ENCODE measurements at places on chromosomes 3 and 15. TPM values are rescaled to one million over a fixed set of nuclear protein-coding genes. Genes with fewer than 3 reads are reported as not detected.

Gene CCDC33
- not detected for total RNA-seq

Gene ALG3
- 23.6 TPM for total RNA-seq

Gene CYP1A1
- 1.2 TPM for total RNA-seq

Gene TTLL13
- total RNA-seq, result 0.04 TPM

Gene HHATL
- total RNA-seq, result not detected

Gene REC114
- total RNA-seq, result not detected

Gene UPK1B
- total RNA-seq, result not detected

DNA sequence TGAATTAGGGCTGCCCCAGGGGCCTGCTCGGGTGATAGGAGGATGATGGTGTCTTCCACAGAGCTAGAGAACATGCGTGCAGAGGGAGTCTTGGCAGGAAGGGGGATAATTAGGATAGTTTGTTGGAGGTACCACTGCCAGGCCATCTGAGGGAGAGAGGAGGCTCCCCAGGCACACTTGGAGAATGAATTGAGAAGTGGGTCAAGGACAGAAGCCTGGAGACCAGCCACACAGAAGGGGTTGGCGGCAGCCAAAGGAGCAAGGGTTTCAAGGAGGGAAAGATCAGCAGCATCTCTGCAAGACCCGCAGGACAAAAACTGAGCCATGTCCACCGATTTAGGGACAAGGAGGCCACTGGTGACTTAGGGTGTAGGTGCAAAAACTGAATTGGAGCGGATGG, 6.9 kb downstream of the SLC28A1 start:
- DNase-seq, result no peak

DNA sequence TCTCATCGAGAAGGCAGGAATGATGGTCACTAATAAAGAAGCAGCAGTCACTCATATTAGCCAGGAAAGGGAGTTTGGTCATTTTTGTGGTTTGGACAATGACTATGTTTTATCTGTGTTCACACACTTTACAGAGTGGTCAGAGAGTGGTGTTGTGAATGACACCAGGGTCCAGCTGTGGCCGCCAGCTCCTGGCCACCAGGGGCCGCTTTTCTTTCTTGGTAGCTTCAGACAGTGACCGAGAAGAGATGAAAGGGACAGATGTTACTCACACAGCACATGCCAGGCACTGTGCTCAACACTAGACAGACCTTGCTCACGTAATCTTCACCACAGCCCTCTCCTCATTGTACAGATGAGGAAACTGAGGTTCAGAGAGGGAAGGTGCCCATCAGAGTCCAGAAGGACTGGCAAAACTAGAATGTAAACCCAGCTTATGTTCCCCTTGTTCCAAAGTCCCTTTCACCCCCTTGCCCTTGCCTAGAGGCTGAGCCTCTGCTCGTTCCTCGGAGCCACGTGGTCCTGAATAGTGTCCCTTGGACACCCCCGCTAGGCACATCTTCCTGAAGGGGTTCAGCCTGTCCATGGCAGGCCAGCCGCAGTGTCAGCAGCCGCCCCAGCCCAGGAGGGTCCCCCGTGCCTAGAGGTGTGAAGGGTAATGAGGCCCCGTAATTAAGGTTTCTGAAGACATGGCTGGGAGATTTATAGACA, 55.6 kb downstream of the CYP11A1 start:
- DNase-seq, result no peak

- DNase-seq, result no peak
Measured at GRCh38 chr3:47339951-47340350, 40.9 kb upstream of the PTPN23 start.

- peak; percentile 85 for DNase-seq
Measured at GRCh38 chr15:43440721-43441281, 52.2 kb downstream of the TP53BP1 start.

DNA sequence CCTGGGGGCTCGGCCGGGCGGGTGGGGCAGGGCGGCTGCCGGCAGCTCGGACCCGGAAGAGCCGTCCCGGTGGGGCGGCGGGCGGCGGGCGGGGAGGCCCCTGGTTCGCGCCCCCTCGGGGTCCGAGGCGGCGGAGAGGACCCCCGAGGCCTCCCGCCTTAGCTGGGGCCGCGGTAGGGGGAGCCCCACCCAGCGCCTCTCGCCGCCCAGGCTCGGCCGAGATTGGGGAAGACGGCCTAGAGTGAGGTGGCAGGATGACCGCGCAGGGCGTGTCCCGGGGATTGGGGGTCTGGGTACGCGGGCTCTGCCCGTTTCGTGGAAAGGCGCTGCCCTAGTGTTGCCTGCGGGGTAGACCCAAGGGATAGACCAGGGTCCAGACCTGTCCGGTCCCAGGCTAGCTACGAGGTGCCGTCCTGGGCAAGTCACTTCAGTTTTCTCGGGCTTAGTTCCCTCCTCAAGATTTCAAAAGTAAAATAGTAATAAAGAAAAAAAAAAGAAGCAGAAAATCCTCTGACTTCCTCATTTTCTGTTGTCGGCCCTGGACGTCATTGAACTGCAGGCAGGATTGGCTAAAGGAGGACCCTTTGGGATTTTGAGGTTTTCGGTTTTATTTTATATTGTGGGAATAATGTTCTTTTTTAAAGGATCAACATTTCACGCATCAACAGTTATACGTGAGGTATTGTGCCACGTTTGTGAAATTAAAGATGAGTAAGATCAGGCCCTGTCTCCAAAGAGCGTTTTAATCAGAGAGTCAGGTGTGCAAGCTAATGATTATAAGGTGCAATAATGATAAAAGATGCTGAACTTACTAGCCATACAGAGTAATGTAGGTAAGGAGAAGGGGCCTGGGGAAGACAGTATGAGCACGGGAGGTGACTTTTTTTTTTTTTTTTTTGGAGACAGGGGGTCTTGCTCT, 679 bp downstream of the IQGAP1 start:
- no peak for DNase-seq
